ENCODE measurements at places on chromosomes 12 and 14.

GRCh38 chr12:45737638-45738037 is 8.1 kb downstream of the ARID2 start:
- DNase-seq: no peak

GRCh38 chr14:94239406-94239805 is 53.7 kb downstream of the SERPINA10 start:
- DNase-seq: no peak

GRCh38 chr14:44771496-44771895 is 190.3 kb downstream of the KLHL28 start:
- DNase-seq: no peak

- no peak for DNase-seq
Observed at GRCh38 chr14:102573591-102574046, 18.8 kb upstream of the RCOR1 start.

- DNase-seq: no peak
Observed at GRCh38 chr14:40393143-40393542, 960.9 kb upstream of the FBXO33 start.

GRCh38 chr12:92585115-92585727 is 117.6 kb upstream of the PLEKHG7 start:
- no peak for DNase-seq

GRCh38 chr12:120378036-120378435 is 9.1 kb upstream of the MSI1 start:
- no peak for DNase-seq

GRCh38 chr14:95072310-95072905 is 84.9 kb downstream of the DICER1 start:
- DNase-seq: no peak

- DNase-seq: no peak
Observed at GRCh38 chr12:112308161-112308560, 74.1 kb downstream of the HECTD4 start.

DNA sequence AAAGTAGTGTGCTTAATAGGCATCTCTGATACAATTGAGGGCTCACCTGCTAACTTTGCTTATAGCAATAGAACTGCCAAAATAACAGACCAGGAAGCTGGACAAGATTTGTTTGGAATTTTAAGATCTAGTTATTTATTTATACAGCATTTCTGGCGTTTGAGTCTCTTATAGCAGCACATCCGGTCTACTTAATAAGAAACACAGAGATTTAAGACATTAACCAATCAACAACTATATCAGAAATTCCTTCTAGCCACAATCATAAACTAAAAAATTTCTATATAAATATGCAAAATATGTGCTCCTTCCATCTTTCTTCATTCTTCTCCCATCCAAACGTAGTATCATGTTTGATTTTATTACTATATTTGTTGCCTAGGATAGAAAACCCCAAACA is 2.6 kb downstream of the RTN1 start:
- no peak for DNase-seq

DNA sequence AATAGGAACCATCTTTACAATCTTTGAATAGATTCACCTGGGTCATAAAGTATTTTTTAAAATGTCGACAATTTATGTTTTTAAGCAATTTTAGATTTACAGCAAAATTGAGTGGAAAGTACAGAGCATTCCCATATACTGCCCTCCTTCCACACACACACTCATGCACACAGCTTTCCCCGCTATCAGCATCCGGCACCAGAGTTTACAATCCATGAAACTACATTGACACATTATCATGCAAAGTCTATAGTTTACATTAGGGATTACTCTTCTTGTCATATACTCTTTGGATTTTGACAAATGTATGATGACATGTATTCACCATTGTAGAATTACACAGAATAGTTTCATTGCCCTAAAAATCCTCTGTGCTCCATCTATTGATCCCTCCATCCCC is 9.0 kb upstream of the SYNE2 start:
- no peak for DNase-seq

DNA sequence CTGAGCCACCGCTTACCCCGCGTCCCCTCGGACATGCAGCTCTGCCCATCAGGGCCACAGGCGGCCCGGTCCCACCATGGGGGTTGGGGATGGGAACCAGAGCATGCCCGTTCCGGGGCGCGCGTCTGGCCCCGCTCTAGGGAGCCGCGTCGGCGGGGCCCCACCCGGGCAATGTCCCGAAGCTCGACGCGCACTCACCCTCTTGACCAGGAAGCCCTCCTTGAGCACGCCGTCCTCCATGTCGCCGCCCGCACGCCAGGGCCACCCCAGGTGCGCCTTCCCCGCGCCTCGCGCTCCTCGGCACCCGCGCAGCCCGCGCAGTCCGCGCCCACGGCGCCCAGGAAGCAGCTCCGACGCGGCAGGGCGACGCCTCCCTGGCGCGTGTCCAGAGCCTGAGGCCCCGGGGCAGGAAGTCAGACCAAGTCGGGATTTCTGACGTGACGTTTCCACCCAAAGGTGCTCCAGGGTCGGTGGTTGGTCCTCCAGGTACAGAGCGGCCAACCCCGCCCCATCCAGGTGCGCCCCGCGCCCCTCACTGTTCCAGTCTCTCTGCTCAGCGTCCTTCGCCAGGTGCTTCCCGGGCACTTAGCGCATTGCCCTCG is at the start of gene PLEK2:
Gene PLEK2 (minus strand): TSS at position 346 of the 602 bp plus-strand sequence. CDS start 106 bp downstream, at position 240.
- DNase-seq: no peak

- DNase-seq: no peak
Observed at GRCh38 chr12:121823101-121823726, 19.4 kb downstream of the SETD1B start.

DNA sequence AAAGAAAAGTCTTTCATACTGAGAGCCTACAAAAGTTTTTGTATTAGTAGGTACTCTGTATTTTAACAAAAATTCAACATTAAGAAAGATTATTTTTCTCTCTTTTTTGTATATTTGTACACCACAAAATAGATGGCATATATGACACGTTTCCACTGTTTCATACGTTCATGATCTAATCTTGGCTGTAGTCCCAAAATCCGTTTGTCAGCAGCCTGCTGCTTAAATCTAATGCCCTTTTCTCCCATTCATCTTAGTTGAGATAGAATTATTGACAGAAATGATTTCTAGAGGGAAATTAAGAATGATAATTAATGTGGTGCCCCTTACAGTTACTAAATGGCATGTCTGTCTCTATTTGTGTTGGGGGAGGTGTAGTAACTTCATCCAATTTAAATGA is 140.7 kb upstream of the NOVA1 start:
- no peak for DNase-seq

Measured in stimulated activated CD8-positive, alpha-beta memory T cell treated with anti-CD3 and anti-CD28 coated beads, Interleukin-4, amount 100 ng/mL, for 1 hour (primary cell).